ENCODE measurements at places on chromosomes 3 and 15.
A peak's percentile ranks its signal among the peaks of the same experiment; 100 is the strongest.

- peak; percentile 72 for DNase-seq
These were observed 960 bp upstream of the KLF13 start for GRCh38 chr15:31325595-31326155.

DNA sequence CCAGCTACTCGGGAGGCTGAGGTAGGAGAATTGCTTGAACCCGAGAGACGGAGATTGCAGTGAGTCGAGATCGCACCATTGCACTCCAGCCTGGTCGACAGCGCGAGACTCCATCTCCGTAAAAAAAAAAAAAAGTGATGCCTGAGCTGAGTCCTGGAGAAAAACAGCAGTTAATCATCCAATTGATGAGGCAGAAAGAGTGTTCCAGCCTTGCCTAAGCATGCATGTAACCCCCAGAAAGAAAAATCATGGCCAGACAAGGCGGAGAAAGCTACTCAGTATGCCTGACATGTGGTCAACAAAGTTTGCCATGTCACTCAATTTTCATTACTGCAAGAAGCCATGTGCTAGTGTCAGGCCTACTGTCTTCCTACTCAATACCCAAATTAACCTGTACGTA is 593.1 kb upstream of the MDFIC2 start:
- DNase-seq = no peak

DNA sequence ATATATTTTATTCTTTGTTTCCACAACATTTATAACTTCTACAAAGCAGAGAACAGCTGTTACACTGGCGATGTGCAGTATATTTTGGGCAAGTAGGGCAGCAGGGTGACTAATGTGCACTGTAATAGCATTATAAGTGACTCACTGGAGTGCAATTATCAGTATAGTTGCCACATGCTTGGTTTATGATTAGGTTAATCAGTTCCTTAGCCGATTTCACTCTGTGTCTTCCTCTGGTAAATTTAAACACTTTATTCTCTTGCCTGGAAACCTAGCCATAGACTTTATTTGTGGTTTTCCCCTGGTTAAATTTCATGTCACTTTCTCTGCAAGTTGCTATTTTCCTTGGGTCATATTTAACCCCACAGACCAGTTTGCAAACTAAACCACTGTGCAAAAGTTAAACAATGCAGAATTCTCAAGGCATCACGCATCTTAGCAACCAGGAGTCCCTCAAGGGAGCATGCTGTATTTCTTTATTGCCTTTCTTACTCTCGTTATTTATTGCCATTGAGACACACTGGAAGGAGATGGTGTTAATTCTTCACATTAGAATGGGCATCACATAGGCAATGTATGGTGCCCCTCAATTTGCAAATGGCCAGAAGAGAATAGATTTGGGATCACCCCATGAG is 690.2 kb upstream of the DPPA4 start:
- DNase-seq = no peak

GRCh38 chr15:59116141-59116540 is 11.2 kb downstream of the CCNB2 start:
- no peak for DNase-seq

GRCh38 chr15:40128766-40129660 is 20.3 kb upstream of the BMF start:
- no peak for DNase-seq

- DNase-seq = no peak
These were observed 154.4 kb downstream of the PEX5L start for GRCh38 chr3:179882292-179882691.

DNA sequence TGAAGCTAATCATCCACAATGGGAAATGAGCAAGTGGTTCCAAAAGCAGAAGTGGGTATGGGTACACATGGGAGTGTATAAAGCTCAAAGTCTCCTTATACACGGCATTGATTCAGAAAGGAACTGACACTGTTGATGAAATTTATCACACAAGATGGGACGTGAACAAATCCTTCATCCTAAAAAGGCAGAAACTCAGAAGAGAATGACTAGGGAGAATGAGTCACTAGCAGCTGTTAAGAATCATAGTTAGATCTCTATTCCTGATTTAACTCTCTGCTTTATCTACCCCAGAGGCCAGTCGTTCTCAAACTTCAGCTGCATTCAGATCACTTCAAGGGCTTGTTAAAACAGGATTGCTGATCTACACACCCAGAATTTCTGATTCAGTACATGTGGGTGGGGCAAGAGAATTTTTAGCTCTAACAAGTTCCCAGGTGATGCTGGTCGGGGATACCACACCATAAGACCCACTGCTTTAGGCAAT is 97.7 kb upstream of the PHLDB2 start:
- no peak for DNase-seq

DNA sequence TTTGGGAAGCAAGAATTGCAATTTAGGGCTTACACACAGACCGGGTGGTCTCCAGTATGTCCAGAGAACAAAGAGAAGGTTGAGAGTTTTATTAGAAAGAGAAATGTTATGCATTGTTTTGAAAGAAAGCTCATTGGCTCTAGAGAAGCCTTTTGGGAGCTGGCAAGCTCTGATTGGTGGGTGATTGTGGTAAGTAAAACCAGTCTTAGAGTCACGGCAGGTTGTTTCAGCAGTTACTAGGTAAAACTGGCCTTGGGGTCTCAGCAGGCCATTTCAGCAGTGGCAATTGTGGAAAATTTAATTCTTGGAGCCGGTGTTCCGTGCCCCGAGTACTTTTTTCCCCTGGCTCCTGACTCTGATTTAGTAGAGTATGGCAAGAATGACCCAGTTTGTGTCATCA is 78.1 kb downstream of the MRPL46 start:
- DNase-seq = no peak

GRCh38 chr3:136387031-136387430 is 136.9 kb downstream of the PCCB start:
- DNase-seq = no peak

- no peak for DNase-seq
These were observed 42.9 kb downstream of the UACA start for GRCh38 chr15:70720228-70721016.

GRCh38 chr3:194014756-194015155 is 121.2 kb upstream of the HES1 start:
- DNase-seq = no peak

GRCh38 chr3:106208967-106209366 is 340.2 kb upstream of the CBLB start:
- no peak for DNase-seq

- no peak for DNase-seq
These were observed 295.4 kb upstream of the NR2F2 start for GRCh38 chr15:96035091-96035490.

DNA sequence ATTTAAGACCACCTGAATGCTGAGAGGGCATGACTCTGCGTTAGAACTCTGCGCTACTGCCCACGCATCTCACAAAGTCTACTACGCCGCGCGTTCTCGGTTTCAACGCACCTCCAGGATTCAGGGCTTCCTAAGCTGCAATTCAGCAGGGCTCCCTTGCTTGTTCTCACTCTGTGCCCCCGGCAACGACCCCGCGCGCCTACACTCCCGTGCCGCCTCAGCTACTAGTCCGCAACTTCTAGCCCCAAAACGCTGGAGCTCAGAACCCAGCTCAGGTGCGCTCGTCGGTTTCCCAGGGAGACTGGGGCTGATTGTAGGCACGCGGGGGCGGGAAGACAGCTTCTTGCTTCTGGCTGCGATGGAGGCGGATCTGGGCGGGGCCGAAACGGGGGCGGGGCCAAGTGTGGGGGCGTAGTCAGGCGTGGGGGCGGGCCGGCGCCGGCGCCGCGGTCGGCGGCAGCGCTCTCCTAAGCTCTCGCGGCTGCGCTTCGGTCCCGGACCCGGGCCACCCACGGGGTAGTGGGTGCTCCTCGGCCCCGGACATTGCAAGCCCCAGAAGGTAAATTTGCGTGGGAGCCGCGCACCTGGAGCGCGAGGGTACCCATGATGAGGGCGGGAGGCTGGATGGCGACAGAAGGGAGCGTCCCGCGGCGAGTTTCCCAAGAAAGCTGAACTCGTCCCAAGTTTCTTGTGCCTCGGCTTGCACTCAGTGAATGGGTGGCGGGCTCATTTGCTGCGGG is at the start of gene ARHGEF26:
TSS of gene ARHGEF26 (plus strand) at position 430 of the 740 bp plus-strand sequence. CDS start 603 bp downstream, outside the sequence.
- DNase-seq = no peak

- DNase-seq = no peak
These were observed 26.0 kb downstream of the SLC6A6 start for GRCh38 chr3:14428087-14429033.

DNA sequence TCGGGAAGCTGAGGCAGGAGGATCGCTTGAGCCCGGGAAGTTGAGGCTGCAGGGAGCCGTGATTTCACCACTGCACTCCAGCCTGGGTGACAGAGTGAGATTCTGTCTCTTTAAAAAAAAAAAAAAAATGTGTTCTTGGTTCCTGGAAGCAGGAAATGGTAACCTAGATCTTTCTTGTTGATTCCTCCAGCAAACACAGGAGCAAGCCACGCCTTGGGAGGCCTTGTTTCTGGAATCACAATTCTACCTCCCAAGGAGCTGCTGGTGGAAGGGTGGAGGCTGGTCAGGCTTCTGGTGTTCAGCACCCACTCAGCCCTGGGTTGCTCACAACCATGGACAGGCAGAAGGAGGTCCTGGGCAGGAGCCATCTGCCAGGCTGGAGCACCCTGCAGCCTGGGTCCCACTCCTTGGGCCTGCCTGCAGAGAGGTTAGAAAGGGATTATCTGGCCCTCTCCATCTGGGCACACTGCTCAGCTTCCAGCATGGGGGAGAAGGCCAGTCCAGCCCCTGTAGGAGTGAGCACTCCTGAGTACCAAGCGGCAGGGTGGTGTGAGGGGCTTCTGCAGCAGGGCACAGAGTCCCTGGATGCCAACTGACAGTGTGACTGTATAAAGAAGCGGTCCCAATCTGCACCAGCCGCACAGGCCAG is 65.6 kb downstream of the ABTB1 start:
- no peak for DNase-seq

DNA sequence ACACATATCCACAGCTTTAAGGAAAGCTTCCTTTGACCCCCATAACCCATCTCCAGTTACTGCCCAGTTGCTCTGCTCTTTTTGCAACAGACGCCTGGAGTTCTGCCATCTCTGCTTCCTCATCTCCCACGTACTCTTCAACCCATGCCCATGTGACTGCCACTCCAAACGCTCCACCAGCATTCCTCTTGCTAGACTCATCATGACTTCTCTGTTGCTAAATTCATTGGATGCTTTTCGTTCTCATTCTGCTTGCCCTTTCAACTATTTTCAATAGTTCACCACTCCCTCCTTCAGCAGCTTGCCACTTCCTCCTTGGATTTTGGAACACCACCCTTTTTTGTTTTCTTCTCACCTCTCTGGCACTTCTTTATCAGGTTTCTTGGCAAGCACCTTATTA is 2.7 kb upstream of the KNSTRN start:
- DNase-seq = no peak

DNA sequence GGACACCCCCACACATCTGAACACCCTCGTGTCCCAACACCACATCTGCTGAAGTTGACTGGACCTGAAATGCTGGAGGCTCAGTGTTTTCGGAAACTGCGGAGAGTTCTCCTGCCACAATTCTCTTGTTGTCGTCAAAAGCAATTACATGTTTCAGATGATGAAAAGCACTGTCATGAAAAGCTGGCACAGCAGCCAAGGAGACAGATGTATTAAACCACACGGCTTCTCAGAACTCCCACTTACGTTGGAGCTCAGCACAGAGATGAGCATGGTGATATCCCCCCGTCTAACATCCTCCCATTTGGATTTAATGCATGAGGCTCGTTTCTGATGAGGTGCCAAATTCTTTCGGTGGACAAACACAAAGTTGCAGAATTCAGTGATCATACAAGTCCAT is 180.1 kb downstream of the RORA start:
- no peak for DNase-seq

DNA sequence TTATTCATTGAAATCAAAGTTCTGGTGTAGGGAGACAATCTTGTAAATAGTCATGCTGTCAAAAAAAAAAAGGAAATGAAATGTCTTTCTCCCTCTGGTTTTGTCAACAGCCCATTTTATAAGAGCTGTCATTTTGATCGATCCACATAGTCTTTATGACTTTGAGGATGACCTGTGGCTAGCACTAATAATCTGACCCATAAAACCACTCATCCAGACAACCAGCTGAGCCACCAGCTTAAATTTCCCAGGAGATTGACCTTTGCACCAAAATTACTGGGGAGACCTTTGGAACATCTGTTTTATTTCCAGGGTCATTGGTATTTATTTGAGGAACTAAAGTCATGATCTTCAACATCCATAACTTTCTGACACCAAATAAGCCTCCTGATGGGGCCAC is 98.5 kb upstream of the MME start:
- DNase-seq = no peak

Data from NK-92 treated with Interleukin-12 subunit alpha and Interleukin-12 subunit beta, amount 100 ng/mL, for 24 hours (cell line).